ENCODE measurements at places on chromosomes 2 and 18.

- DNase-seq, result no peak
Observed at GRCh38 chr18:63951302-63951705, 2.2 kb downstream of the HMSD start.

DNA sequence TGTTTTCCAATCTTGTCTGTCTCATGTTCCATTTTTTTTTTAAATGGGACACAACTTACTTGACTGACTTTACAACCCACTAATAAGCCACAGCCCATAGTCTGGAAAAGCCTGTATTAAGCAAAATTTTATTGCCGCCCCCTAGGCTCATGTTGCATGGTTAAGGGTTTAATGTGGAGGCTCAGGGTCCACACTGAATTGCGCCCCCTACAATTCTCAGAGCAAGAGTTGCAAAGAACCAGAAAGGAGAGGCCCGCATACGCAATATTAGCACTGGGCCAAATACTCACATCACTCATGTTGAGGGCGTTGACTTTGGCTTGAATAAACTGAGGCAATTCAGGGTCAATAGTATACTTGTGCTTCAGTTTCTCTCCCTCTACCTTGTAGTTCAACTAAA is 65.5 kb downstream of the NEB start:
- DNase-seq, result no peak

DNA sequence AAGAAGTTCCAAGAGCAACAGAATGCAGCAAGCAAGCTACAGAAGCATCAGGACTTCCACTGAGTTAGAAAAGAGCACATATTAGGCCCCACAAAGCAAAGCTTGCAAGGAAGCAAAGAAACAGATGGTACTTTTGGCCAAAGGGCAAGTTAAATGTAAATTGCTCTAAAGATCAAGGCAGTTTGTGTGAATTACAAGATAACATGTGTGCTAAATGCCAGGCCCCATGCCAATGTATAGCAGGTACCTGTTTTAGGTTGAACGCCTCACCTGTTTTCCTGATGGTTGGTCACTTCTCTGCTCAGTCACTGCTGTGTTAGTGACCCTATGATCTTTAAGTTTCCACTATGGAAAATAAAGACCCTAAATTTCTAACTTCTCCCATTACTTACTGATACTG is 606.5 kb upstream of the GYPC start:
- DNase-seq, result no peak

DNA sequence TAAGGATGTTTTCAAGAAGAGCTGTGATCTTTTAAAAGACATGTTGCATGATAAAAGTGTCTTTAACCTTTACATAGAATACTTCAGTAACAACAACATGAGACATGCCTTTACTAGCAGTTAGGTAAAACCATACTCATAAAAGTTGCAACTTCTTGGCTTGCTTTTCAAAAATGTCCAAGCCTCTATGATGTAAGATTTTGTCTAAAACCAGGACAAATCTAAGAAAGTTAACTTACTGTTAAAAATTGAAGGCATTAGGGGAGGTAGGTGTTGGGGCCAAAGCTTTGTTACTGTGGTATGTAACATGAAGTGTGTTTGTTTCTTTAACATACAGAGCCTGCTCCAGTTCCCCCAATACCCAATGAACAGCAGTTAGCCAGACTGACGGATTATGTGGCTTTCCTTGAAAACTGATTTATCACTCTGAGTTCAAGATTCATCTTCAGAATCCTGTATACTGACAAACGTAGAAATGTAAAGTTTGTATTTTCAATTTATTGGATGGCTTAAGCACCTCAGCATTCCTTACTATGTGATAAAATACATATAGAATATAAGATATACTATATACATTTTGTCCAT is 11.7 kb downstream of the COPS8 start:
- DNase-seq, result no peak

DNA sequence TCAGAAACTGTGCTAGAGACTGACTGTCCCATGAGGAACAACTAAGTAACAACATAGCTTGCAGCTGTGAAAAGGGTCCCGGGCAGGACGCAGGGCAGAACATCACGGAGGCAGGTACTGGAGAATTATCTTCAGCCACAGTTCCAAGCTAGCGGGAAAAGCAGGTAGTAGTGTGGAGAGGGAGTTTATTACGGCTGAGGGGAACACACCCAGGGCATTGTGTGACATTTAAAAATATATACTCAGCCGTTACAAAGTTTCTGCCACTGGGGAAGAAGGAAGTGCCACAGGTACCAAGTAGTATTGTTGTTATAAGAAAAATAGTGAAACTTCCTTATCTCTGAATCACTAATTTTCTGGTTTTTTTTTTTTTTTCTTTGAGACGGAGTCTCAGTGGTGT is 179.6 kb downstream of the LAMA1 start:
- no peak for DNase-seq

- DNase-seq, result no peak
Observed at GRCh38 chr18:69109686-69110085, 291.0 kb upstream of the DOK6 start.

DNA sequence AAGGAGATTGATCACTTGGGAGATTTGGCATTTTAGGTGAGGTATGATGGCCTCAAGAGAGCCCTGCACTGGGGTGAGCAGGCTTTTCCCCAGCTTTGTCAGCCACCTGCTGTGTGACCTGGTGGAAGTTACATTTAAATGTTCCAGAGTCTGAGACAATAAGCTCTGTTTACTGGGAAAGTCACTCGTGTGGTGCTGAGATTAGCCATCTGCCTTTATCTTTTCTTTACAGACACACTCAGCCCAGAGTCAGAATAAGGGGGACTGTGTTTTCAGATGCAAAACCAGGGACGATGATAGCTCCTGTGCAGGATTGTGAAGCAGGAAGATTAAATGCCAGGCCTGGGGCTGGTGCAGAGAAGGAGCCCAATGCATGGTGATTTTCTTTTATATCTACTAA is 47.9 kb downstream of the SH3RF3 start:
- DNase-seq, result no peak

GRCh38 chr2:230798769-230799399 is 65.9 kb upstream of the ITM2C start:
- DNase-seq, result no peak

DNA sequence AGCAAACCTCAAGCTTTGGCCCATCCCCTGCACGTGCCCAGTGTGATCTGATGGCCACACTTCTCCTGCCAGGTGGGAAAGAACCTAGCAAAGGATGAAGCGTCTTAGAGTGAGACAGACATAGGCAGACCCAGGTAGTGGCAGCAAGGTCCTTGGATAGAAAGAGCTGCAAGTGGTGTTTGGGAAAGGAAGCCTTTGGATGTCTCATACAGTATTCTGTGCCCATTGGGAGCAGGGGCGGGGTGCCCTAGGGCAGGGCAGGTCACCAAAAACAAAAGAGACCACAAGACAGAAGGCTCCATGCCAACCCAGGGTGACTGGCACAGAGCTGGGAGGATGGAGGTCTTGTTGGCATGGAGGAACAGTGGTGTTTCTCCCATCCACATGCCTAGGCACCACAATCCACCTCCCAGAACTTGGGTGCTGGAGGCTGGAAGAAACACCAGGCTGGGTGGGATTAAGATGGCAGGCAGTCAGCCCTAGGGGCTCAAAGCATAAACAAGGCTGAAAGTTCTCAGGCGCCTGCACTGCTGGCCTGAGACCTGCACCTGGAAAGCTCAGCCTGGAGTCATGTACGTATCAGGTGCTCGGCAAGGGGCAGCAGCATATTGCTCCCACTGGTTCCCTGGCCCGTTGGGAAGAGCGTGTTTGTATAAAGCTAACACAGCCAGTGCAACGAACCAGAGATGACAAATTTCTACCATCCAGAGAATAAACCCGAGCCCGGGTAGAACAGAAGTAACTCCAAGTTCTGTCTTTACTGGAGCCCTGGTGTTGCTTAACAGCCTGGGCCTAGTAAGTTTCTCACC is 52.9 kb downstream of the CRACDL start:
- DNase-seq, result no peak

- no peak for DNase-seq
Observed at GRCh38 chr2:20755132-20755800, 67.6 kb downstream of the LDAH start.

DNA sequence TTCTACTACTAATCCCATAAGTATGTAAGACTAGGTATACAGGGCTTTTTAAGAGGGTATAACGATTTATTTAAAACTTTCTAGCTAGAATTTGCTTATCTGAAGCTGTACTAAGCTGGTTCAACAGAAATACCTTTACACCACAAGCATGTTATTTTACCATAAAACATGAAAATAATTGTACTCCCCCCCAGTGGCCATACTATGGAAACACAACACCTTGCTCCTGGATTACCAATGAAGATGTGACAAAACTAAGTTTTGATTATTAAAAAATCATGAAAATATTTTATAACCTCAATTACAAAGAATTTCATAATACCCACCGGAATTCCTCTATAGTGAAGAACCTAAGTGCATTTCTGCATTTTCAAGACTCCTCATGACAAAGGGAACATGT is 27.3 kb downstream of the LPIN2 start:
- DNase-seq, result no peak

DNA sequence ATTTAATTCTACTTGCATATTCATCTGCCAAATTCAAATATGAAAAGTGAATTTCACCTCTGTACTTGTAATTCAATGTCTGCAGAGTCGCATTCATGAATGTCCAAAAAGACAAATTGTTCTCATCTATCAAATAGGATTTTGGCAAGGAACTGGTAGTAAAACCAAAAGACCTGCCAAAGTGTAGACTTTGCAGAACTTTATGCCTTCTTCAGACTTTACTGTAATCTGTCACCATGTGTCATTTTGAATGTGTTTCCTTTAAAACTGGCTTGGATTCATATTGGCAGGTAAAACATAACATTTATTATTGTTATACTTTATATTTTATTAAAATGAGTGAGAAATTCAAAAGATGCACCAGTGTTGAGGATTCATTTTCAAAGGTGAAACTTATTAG is 701.9 kb upstream of the LINC00305 start:
- no peak for DNase-seq

DNA sequence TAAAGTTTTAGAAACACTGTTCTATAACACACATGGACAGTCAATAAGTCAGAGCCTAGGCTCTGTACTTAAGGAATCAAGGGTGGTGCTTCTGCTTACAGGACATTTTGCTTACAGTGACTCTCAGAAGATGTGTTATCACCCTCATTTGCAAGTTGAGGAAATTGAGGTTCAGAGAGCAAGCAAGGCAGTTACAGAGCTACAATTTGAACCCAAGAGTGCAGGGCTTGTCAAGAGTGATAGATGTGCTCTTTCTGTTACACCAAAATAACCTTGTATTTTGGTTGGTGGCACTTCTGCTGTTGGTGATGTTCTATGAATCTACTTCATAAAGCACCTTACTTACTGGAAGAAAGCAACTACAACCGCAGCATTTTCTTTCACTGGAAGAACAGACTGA is 170.2 kb downstream of the THADA start:
- DNase-seq, result no peak

- DNase-seq, result no peak
Observed at GRCh38 chr2:43221124-43221762, 5.2 kb downstream of the ZFP36L2 start.

- no peak for DNase-seq
Observed at GRCh38 chr2:74844752-74845151, 10.8 kb downstream of the HK2 start.

DNA sequence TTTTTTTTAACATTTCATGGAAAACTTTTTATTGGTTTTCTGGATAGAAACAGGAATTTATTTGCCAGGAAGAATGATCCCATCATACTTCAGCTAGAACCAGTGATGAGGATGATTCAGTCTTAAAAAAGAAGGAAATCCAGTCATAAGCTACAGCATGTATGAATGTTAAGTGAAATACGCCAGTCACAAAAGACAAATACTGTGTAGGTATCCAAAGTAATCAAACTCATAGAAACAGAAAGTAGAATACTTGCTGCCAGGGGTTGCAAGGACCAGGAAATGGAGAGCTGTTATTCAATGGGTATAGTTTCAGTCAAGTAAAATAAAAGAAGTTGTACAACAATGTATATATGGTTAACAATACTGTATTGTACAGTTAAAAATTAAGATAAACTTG is 21.3 kb downstream of the PSME4 start:
- no peak for DNase-seq

DNA sequence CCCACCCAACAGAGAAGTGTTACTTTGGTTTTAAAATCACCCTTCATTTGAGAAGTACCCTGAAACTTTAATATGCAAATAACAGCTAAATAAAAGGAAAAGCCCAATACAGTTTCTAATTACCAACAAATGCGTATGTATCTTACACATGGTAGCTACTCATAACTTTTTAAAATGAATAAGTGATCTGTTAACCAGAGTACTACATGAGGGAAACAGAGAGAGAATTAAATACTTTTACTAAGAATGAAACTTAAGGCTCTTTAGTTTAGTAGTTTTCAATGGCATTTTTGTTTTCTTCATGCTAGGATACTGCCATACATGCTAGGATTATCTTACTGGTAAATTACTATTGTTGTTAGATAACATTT is 39.1 kb upstream of the NABP1 start:
- no peak for DNase-seq

GRCh38 chr2:241931084-241931975 is 61.8 kb downstream of the RTP5 start:
- no peak for DNase-seq

GRCh38 chr2:144490857-144491256 is 29.1 kb downstream of the ZEB2 start:
- DNase-seq, result no peak

DNA sequence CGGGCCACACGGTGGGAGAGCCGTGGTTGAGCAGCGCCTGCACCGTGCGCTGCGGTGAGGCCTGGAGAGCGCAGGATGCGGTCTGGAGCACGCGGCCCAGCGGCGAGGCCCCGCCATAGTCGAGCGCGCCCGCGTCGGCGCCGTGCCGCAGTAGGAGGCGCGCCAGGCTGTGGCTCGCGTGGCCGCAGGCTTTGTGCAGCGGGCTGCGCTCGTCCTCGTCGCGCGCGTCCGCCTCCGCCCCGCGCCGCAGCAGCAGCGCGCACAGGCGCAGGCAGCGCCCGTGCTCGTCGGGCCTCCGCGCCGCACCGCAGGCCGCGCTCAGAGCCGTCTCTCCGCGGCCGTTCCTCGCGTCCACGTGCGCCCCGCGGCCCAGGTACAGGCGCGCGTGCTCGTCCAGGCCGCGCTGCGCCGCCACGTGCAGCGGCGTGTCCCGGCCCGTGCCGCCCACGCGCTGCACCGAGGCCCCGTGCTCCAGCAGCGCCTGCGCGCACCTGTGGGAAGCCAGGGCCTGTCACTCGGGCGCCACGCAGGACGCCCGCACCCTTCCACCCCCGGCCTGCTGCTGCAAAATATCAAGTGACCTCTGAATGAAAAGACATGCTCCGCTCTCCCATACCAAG is 46.3 kb upstream of the GBX2 start:
- DNase-seq, result no peak

DNA sequence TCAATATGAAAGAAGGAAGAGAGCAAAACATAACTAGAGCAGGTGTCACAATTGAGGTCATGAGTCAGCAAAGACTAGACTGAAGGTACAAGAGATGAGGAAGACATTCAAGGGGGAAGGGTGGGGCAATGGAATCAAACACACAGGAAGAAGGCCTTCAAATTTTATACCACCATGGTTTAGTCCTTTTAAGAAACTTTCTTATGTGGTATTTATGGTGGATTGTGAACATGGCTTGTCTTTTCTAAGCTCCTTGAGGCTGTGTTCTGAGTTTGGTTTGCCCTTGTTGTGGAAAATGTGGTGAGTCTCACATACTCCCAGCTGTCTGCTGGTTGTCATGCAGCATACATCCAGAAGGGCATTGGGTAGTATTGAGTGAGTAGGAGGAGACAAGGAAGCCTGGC is 62.1 kb downstream of the NABP1 start:
- DNase-seq, result no peak
